ENCODE measurements at places on chromosomes 3 and 15.

GRCh38 chr3:190671658-190672057 is 157.8 kb downstream of the IL1RAP start:
- no peak for DNase-seq

GRCh38 chr3:43784640-43785011 is 93.9 kb downstream of the ABHD5 start:
- no peak for DNase-seq

DNA sequence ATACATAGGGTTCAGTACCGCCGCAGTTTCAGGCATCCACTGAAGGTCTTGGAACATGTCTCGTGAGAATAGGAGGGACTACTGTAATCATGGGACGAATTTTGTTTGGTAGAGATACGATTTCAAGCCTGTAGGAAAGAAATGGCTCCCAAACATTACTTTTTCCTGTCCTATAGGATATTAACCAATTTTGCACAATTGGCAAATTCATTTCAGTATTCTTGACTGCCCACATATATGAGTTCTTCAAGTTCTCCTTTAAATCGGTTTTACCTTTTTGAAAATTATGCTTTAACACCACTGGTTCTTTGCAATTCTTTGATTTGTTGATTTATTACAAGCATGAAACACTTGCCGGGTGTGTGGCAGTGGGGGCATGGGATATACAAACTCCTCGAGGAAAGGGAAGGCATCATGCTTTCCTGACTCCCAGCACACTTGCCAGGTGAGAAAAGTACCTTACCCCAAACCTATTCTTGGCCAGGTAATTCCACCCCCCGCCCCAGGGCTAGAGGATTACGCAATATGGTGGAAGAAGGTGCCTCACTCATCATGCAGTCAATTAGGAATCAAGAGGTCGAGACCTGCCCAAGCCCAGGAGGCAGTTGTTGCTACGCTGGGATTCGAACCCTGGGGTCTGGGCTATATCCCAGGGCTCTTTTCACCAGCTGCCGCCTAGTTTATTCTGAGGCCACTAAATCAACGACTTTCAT is 584 bp upstream of the LARS2 start:
- DNase-seq = peak; percentile 12

DNA sequence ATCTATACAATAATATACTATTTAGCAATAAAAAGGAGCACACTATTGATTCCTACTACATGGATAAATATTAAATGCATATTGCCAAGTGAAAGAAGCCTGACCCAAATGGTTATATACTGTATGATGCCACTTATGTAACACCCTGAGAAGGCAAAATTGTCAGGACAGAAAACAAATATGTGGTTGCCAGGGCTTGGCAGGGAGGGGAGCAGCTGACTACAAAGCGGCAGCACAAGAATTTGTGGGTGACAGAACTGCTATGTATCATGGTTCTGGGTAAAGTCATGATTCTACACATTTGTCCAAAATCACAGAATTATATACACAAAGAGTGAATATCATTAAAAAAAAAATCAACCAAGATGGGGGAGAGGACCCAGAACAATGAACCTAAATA is 22.5 kb downstream of the TBC1D2B start:
- DNase-seq = no peak

DNA sequence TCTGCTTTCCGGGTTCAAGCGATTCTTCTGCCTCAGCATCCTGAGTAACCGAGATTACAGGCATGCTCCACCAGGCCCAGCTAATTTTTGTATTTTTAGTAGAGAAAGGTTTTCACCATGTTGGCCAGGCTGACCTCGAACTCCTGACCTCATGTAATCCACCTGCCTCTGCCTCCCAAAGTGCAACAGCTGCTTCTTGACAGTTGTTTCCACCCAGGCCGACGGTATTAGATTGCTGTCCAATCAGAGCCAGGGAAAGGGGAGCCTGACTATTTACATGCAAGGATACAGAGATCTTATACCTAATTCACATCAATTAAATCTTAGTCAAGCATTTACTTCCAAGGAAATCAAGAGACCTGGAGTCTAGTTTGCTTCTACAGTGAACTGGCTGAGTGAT is 4.0 kb upstream of the CAPN3 start:
- DNase-seq = no peak

GRCh38 chr15:40764629-40765103 is 798 bp downstream of the GCHFR start:
- DNase-seq = no peak

DNA sequence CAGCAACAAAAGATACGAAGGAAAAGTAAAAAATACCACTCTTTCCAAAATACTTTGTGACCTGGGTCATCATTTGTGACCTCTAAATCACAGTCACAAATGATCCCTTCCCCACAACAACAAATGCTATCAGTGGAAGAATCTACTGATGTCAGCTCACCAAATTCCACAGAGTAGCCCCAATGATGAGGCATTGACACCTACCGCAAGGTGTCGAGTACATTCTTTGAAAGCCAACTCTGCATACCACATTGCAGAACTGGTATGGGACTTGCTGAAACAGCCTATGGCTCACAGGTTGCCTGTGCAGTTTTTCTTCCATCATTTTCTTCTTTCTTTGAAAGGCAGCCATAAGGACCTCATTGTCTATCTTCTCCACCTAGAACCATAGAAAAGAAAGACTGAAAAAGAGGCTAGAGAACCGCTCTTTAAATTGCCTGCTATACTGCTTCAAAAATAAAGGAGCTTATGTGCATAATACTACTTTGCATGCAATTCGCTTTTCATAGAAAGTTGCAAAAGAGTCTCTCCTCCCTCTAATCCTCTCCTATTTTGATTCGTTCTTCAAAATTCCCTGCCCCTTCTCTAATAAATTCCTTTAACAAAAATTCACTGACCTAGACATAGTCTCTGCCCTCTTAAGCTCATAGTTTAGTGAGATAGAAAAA is 21.4 kb upstream of the KPNA1 start:
- no peak for DNase-seq

GRCh38 chr15:48147358-48147757 is 26.6 kb downstream of the SLC24A5 start:
- no peak for DNase-seq

DNA sequence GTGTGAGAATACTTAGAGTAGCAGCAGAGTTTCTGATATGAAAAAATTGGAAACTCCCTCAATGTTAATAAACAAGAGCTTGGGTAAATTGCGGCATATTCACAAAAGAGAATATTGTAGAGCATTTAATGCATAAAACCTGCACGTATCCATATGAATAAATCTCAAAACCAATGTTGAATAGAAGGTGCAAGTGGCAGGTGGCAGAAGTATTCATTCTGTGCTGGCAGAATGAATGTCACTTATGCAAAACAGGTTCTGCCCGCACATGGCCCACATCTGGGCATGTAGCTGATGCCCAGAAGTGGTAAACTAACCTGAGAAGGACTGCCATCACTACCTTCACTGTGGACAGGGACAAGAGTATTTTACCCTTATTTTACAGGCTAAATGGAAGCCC is 14.1 kb upstream of the PRSS50 start:
- no peak for DNase-seq

DNA sequence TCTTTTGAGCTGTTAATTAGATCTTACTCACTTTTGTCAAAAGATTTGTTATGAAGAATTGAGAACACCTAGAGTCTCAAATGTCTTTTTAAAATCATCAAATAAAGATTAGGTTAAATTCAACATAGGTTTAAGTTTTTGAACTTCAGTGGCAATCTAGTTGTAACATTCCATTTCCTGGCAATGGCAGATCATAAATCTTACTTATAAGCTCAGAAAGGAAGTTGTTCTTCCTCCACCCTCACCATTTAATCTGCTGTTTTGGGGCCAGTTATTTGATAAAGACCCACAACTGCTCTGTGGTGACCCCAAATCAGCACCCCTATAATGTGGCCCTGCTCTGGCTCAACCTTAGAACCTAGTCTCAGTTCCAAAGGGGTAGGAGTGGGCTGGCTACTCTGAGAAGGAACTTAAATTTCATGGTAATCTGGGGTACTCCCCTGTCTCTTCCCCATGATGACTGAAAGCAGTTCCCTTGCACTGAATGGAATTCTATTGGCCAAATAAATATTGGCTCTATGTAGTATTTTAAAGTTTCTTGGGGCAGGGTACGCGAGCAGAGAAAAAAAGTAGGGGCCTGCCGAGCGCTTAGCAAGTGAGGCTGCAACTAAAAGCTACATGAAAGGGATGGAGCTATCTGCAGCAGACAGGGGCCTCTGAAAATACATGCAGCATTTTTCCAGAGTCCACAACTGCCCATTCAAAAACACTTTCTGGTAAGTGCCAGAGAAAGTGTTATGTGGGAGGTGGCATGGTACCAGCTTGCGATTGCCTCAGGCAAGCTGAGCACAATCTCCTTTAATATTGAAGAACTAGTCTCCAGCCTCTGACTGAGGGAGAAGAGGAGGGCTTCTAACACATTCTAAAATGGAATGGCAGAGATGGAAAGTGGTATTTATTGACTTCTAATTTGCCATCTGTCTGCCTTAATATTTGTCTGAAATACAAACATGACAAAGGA is 103.6 kb upstream of the RASGRP1 start:
- no peak for DNase-seq

GRCh38 chr15:29270976-29271375 is 1.4 kb upstream of the NSMCE3 start:
- no peak for DNase-seq

- DNase-seq = no peak
Observed at GRCh38 chr3:155607761-155608160, 137.1 kb downstream of the PLCH1 start.

DNA sequence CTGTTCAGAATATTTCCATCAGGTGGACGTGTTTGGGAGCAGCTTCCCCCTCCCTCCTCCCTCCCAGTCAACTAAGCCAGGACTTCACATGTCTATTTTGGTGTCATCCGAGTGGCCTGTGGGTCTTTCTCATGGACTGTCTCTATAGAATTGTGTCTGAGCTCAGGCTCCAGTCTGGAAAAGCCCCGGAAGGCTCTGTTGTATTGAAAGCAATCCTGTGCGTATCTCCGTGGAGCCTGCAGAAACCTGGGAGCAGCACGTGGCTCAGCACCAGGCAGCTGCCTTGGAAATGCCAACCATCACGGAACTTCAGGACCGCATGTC is 25.2 kb downstream of the COLQ start:
- DNase-seq = no peak

DNA sequence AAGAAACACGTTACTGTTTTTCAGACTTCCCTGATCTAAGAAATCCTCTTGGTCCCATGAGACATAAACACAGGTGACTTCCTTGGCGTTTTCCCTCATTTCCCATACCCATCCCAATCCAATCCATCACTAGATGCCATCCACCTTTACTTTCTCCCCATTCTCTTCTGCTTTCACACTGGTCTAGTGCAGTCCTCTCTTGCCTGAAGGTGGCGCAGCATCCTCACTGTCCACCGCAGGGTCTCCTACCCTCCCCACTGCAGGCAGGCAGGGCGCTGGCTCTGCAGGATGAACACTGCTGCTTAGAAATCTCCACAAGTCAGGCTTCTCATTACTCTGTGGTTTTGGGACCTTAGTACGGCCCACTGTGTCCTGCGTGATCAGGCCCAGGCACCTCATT is 58.2 kb downstream of the RAB7A start:
- no peak for DNase-seq

- no peak for DNase-seq
Observed at GRCh38 chr3:196003611-196004010, 78.3 kb downstream of the TFRC start.

DNA sequence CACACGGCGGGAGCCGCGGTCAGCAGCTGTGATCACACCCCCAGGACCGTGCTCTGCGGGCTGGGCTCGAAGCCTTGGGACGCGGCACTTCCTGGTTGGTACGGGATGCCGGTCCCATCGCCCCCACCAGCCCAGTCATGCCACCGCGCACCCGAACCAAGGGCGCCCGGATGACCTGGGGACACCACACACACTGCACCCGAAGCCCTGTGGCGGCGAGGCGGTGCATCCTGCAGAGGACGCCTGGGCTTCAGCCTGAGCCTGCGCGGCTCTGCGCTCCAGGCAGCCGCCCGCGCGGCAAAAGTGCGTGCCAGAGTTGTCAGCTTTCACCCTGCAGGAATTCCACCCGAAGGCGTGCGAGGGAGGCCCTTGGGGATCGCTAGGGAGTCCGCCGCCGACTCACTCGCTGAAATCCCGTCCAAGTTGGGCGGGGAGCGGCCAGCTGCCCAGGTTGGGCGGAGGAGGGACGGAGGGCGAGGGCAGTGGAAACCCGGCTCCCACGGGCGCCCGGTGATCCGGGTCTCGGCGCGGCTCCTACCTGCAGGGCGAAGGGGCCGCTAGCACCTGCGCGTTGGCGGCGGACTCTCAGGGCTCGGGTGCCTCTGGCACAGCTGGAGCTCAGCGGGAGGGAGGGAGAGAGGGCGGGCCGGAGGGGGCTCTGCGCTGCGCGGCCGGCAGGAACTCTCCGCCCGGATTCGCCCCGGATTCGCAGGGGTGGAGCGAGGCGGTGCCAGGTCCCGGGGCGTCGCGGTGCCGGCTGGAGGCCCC is at the start of gene PLD1:
PLD1 (minus strand) TSS at position 623 of the 768 bp plus-strand sequence. CDS start 72,432 bp downstream, outside the sequence.
- DNase-seq = peak; percentile 83

DNA sequence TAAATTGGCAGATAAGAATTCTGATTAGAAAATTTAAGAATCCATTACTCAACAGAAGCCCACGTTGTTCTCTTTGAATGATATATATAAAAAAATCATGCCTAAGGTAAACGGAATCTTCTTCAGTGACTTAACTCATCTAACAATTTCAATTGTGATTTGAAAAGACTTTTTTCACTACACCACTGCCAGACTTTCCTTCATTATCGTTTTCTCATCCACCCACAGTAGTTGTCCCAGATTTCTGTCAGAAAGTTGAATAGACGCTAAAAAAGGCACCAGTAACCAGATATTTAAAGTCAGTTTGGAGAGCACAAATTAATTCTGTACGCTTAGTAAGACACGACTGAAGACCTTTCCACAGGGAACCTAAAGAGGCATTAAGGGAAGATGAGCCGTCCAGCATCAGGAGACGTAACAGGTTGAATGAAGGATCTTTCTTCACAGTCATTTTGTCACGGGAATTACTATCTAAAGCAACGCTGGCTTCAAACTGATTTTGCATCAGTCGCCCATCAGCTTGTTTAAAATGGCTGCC is 1.3 kb downstream of the HIGD1A start:
- no peak for DNase-seq

DNA sequence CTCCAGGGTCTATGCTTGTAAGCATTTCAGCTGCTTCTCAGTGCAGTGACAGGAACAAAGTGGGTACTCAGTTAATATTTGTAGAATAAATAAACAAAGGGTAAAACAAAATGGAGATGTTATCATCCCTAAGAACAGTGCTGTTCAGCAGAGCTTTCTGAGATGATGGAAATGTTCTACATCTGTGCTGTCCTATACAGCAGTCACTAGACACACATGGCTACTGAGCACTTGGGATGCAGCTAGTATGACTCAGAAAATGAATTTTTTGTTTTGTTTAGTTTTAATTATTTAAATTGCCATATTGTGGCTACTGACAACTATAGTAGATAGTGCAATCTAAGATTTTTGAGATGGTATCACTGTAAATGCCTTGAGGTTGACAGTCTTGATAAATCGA is 283.8 kb upstream of the ADAMTS9 start:
- DNase-seq = no peak

DNA sequence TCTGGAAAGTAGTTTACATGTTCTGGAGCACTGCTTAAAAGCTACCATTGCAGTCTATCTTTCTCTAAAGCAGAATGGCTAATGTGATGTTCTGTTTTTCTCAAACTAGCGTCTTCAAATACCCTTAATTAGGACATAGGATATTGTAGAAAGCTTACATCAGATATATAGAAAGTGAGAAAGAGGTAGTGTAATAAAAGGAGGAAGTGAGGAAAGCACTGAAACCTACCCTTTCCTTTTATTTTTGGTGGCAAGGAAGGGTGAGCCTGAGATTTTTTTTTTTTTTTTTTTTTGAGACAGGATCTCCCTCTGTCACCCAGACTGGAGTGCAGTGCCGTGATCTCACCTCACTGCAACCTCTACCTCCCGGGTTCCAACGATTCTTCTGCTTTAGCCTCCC is 9.4 kb downstream of the SENP2 start:
- no peak for DNase-seq

GRCh38 chr15:67607959-67608637 is 65.6 kb downstream of the MAP2K5 start:
- DNase-seq = no peak

Data from HuH-7.5 (cell line).